ENCODE measurements at places on chromosomes 7 and 10.

DNA sequence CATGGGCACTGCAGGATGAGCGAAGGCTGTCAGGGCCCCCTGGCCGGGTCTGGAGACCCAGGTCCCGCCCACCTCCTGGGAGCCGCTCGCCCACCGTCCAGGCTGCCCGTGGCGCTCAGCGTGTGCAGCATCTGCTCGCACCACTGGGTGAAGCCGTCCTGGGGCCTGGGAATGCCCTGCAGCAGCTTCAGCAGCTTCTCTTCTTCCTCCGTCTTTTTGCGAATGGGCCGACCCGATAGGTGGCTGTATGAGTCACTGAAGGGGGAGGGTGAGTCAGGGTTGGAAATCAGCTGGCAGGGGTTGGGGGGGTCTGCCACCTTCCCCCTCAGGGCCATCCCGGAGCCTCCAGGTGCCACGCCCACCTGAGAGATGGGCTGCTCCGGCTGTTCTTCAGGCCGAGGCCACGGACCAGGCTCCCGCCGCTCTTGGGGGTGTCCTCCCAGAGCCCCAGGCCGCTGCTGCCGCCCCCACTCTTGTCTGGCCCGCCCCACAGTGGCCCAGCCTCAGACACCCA is 8.7 kb downstream of the GNB2 start:
- DNase-seq, result no peak

DNA sequence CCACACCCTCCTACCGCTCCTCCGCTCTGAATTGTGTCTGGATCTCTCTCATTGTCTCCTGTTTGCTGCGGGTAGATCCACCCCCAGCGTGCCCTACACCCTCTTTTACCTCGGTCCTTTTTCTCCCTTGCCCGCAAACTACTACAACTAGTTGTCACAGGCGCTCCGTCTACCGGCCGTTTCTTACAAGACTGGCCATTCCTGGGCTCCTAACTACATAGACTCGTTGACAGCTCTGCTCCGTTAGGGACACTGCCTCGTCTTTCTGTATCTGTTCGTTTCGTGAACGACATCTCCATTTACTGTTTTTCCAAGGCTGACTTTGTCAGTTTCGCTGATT is 786 bp downstream of the TAF3 start:
- DNase-seq, result peak; percentile 8

DNA sequence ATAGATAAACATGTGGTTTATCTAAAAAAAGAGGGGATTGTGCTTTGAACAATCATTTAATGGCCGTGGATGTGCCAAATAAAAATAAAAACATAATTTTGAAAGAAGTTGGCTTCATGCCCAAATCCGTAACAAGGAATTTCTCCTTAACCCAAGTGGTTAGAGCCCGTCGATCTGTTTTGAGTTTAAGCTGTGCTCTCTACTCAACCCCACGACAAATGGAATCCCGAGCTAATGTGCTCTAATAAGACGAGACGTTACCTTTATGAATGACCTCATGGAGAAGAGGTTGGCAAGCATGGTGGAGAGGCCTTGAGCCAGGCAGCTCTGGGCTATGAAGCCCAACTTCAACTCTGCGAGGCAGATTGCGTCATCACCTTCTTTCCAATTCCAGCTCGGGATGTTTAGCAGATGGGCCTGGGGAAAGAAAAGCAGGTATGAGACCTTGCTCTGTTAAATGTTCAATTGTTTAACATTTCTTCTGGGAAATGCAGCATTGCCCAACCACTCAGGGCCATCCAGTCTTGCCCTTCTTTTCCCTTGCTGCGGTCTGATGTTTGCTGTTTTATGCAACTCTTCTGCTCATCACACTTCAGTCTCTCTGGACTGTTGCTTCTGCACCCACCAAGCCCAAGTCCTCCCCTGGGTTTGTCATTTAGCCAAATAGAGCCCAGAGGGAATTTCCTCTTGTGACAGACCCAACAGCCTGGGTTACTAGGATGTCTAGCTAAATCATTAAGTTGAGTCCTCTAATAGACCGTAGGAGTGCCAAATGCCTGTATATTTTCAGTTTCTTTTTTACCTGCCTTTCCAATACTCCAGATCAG is 564.6 kb downstream of the KCNMA1 start:
- no peak for DNase-seq

DNA sequence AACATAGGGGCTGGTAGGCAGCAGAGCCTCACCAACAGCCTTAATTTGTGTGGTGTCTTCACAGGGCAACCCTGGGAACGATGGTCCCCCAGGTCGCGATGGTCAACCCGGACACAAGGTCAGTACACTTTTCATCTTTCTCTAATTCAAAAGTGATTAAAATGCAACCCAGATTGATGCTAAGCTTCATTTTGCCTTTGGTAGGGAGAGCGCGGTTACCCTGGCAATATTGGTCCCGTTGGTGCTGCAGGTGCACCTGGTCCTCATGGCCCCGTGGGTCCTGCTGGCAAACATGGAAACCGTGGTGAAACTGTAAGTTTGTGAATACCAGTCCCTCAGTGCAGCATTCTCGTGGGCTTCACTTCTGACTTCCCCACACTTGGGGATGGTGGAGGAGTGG is 30.9 kb downstream of the COL1A2 start:
- DNase-seq, result no peak

DNA sequence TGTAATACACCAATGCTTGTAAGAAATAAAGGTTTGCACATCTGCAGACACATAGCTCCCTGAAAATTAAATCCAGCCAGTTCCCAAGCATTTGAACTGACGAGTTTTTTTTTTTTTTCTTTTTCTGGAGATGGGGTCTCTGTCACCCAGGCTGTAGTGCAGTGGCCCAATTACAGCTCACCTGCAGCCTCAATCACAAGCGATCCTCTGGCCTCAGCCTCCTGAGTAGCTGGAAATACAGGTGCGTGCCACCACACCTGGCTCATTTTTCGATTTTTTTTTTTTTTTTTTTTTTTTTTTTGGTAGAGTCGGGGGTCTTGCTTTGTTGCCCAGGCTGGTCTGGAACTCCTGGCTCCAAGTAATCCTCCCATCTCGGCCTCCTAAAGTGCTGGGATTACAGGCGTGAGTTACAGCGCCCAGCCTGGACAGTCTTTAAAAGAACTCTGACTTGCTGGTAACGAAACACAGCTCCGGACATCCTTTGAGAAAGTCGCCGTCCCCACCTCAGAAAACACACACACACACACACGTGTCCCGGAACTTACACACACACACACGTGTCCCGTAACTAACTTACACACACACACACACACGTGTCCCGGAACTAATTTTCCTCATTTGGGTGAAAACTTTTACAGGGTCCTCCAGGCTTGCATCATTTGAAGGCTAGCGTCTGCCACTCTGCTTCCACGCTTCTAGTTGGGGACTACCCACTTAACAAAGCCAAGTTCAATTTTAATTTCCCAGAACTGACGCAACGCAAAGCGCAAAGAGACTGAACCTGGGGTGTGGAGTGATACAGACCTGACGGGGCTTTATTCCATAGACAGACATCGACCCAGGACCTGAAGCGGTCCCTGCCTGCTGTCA is 18.6 kb downstream of the OCM2 start:
- DNase-seq, result no peak

GRCh38 chr7:16398146-16399017 is 23.0 kb downstream of the CRPPA start:
- no peak for DNase-seq

GRCh38 chr7:151849879-151850260 is 27.0 kb downstream of the PRKAG2 start:
- DNase-seq, result no peak

Measured in GM19239 (cell line).